ENCODE measurements at places on chromosomes 1 and 21.

- no peak for DNase-seq
Measured at GRCh38 chr1:143680304-143680703, 291.5 kb downstream of the FAM72C start.

DNA sequence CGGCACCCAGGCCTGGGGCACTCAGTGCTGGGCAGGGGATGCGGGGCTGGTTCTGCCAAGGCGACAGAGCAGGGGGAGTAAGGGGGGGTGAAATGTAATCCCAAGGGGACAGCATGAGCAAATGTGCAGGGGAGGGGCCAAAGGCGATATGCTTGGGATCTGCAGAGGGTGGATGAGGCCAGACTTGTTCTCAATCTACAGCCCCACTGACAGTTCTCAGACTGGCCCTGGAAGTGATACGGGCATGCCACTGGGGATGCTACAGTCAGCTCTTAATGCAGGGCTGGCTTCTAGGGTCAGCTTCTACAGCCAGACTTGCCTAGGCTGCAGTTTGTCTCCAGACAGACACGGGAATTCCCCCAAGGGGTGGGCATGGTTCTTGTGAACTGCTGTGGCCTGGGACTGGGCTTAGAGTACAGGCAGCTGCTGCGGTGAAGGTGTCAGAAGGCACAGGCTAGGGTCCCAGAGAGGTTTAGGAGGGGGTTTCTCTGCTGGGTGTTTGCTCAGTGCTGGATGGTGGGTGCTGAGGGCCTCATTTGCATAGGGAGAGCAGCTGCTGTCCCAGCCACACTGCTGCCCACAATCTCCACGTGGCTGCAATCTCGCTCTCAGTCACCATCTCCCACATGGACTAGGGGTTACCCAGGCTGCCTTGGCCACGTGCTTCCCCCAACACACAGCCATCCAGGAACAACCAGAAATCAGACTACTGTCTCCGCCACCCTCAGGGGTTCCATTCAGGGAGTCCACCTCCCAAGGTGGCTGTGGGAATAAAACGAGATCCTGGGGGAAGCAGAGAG, 190.1 kb downstream of the HIVEP3 start:
- peak; percentile 84 for DNase-seq

GRCh38 chr1:183780757-183781156, 24.2 kb upstream of the RGL1 start:
- DNase-seq = no peak

DNA sequence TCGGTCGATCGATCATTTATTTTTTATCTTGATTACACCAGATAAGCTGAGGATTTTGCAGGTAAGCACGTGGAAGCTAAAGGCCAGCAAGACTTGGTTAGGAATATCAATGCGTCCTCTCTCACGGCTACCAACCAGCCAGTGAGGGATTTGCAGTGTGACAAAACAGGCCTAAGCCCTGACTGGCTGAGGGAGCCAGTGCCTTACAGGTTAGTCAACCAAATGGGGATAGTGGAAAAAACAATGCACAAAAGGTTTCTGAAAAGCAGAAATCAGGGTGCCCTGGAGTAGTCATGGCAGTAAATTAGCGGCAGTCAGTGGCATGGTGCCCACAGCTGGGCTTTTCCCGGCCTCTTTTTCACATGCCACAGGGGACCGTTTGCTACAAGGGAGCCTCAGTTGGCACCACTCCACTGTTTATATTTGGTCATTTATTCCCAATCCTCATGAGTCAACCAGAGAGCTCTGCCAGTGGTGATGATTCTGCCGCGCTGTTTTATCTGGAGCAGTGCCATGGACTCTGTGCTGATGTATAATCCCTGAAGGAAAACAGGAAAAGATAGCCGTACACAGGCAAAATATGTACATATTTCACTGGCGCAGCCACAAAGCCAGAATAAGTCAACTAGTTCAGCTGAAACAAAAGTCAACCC, 167.6 kb downstream of the RHOU start:
- no peak for DNase-seq

DNA sequence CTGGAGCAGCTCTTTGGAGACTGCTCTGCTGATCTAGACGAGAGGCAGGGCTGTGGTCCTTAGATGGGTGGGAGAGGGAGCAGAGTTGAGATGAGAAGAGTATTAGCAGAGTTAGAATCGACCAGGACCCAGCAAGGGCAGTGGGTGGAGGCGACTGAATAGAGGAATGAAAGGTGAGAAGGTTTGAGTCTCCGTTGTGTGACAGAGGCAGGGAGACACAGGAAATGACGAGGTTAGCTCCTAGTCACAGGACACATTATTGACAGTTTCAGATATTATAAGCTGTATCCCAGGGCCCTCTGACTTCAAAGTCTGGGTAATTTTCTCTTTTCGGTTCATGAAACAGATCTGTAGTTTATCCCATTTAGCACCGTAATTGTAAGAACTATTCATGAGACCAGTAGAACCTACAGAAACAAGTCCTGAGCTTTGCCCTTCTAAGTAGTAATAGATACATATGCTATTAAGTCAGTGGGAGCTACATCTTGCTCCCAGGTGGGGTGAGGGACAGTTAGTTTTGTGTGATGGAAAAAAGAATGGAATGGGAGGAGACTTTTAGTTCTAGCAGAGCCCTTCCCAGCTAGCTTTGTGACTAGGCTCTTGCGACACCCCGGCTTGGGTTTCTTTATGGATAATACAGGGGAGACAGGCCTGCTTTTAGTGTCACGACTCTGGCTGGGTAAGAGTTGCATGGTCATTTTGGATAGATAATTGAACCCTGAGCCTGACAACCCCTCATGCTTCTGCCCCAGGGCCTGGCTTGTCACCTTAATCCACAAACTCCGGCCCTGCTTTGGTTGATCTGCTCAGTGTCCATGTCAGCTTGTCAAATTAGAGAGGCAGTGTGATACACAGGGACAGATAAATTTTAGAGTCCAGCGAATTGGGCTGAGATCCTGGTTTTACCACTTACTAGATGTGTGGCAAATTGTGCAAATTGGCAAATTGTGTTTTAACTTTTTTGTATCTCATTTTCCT, 70.2 kb downstream of the UCK2 start:
- DNase-seq = no peak

DNA sequence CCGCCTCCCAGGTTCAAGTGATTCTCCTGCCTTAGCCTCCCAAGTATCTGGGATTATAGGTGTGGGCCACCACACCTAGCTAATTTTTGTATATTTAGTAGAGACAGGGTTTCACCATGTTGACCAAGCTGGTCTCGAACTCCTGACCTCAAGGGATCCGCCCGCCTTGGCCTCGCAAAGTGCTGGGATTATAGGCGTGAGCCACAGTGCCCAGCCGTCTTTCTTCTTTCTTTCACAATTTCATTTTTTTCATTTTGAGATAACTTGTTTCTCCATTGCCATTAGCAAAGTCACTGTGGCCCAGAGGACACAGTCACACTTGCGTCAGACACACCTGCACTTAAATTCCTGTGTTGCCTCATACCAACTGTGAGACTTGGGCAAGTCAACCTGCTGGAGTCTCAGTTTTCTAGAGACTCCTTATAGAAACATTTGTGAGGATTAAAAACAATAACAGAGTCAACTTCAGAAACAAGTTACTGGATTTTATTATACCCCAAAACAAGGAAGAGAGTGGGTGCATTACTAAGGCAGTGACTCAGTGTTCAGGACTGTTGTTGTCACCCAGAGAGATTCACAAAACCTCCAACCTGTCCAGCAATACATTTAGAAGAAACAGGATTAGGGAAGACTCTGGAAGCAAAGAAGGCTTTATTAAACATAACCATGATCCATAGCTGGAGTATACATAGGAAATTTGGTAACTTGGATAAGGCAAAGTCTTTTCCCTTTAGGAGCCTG, 2.6 kb downstream of the TEDDM1 start:
- DNase-seq = no peak

DNA sequence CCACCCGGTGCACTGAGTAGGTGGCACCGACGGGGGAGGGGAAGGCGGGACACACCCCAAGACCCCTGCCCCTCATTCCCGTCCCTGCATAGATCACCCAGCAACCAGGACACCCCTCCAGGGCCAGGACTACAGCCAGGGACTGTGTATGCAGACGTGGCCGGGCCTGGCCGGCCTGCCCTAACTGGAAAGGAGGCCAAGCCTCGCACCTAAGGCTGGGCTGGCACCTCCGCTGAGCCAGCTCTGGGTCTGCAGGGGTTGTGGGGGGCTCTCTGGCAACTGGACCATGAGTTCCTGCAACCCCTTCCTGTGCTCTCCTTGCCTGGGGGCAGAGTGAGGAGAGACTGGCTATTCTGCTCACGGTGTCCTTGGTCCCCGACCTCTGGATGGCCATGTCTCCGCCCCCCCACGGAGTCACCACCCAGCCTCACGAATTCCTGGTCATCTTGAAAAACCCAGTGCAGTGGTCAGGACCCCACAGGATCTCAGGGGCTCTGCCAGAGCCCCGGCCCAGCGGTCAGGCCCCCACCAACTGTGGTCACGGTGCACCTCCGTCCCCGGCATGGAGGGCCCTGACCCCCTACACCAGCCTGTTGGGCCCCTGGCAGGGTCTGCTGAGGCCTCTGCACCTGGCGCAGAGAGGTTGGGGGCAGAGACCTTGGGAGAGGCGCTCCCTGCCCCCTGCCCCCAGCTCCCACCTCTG, 1.1 kb upstream of the FNDC10 start:
- no peak for DNase-seq

- DNase-seq = no peak
Measured at GRCh38 chr1:38826886-38827285, 32.7 kb downstream of the RRAGC start.

DNA sequence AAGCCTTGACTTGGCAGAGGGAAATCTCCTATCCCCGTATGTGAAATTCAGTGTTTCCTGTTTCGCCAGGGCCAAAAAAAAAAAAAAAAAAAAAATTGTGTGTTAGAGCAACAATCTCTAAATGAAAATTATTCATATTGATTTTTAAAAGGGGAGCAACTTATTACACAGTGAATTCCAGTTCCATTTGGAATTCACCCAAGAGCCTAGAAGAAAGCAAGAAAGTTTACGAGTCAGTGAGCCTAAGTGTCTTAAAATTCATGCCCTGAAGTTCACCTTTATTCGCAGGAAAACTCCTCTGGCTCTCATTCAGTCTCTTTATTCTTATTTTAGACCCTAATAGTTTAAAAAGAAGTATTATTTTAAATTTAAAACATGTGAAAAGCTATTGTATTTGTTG, 42.1 kb upstream of the HUNK start:
- no peak for DNase-seq

DNA sequence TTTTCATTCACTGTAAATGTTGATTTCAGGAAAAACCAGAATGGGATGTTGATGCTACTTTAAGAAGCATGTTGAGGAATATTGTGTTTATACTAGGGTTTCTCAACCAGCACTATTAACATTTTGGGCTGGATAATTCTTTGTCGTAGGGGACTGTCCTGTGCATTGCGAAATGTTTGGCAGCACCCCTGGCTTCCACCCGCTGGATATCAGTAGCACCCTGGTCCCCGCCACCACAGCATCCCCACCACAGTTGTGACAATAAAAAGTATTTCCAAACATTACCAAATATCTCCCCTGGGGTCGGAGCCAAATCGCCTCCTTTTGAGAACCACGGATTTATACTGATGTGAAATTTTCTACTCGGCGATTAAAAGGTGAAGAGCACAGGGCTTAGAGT, 41.9 kb downstream of the BTG3 start:
- DNase-seq = no peak

GRCh38 chr1:51241119-51241518, 5.0 kb downstream of the RNF11 start:
- DNase-seq = no peak

DNA sequence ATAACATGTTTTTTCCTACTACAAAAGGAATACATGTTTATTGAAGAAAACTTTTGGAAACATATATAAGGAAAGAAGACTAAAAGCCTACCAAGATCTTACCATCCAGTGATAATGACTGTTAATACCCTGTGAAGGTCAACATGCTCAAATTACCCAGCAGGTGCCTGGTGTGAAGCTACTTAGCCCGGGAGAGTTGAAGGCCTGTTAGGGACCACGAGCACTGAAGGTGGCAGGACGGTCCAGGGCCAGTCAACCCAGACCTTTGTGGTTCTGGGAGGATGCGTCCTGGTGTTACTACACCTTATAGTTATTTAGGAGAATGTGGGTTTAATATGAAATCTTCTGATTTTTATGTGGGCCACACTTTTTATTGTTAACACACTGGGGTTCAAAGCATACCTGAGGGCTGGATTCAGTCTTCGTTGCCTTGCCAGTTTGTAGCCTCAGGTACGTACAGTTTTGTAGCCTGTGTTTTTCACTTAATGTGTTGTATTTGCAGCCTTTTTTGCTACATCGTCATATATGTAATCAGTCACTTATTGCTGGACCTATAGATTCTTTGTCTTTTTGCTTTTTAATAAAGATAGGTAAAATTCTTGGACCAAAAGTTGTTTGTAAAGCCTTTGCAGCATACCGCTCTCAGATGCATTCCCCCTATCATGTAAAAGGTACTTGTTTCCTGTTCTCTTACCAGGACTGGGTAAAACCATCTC, 9.8 kb downstream of the ITSN1 start:
- no peak for DNase-seq

- no peak for DNase-seq
Measured at GRCh38 chr1:70745199-70745598, 302.4 kb downstream of the PTGER3 start.

DNA sequence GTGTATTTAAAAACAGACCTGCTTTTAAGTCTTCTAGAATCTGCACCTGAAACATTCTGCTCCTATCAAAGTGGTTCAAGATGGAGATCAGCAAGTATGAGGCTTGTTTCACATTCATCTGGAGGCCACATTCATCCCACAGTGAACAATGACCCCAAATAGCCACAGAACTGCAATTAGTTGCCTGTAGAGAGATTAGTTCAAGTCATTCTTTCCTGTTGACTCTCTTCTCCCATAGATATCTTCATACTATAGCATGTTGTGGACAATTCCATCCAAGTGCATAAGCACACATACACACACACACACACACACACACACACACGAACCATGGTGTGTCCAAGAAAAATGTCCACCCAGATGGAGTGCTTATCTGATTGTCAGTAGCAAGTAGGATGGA, 101.7 kb upstream of the FGGY start:
- no peak for DNase-seq

- no peak for DNase-seq
Measured at GRCh38 chr1:14964711-14965055, 188.9 kb upstream of the TMEM51 start.

- no peak for DNase-seq
Measured at GRCh38 chr1:61642475-61643232, 82.3 kb downstream of the TM2D1 start.

GRCh38 chr1:55129194-55129728, 85.9 kb downstream of the USP24 start:
- no peak for DNase-seq

- DNase-seq = no peak
Measured at GRCh38 chr1:4771267-4771666, 116.9 kb downstream of the AJAP1 start.

DNA sequence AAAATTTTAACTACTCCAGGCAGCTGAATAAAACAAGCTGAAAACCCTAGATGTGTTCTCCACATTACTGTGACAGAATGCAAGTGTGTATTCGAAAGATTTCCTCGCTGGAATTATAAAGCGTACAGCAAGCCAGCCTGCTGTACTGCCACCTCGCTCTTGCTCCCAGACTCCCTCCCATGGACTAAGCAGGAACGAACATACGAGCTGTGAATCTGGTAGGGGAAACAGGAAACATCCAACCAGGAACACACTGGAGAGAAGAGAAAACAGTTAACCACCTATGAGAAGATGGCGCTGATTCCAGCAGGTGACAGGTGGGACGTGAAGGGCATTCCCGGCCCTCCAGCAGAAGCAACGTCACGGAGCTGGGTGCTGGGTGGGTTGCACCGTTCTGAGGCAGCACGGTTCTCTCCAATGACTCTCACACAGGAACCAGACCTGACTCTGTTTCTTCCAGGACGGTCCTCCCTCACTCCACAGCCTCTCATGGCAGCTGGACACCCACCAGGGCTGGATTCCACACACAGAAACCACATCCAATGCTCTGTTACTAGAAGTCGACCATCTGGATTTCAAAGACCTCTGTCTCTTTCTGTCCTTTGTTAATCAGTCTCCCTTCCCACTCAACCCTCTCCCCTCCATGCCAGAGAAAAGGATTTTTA, 219.2 kb downstream of the RERE start:
- DNase-seq = no peak

Data from stimulated activated effector memory CD8-positive, alpha-beta T cell treated with anti-CD3 and anti-CD28 coated beads, Interleukin-12 subunit alpha, Interleukin-12 subunit beta, amount 100 ng/mL, for 72 hours (primary cell).